ENCODE measurements at places on chromosomes 7 and 10. TPM values are rescaled to one million over a fixed set of nuclear protein-coding genes. Genes with fewer than 3 reads are reported as not detected.

PNLIPRP2 gene
- polyA plus RNA-seq = 92.8 TPM

GRCh38 chr7:130090745-130091532, 20.6 kb downstream of the KLHDC10 start:
- H3K4me1 ChIP-seq = peaks cover 2% of the 10 kb centered on the region
- no peak for DNase-seq
- H3K27me3 ChIP-seq = no peaks in the 10 kb centered on the region
- H3K4me3 ChIP-seq = no peak overlapping the region
- H3K36me3 ChIP-seq = peaks cover 6% of the 10 kb centered on the region

CYP3A4 gene
- polyA plus RNA-seq = 310 TPM

GRCh38 chr7:1137517-1138167, 22.4 kb downstream of the ZFAND2A start:
- no peaks in the 10 kb centered on the region for H3K27me3 ChIP-seq
- H3K27ac ChIP-seq = peak overlapping the region; percentile 82
- peak overlapping the region; percentile 95 for H3K4me3 ChIP-seq
- no peaks in the 10 kb centered on the region for H3K4me1 ChIP-seq
- no peak for DNase-seq
- H3K36me3 ChIP-seq = no peaks in the 10 kb centered on the region

- no peaks in the 10 kb centered on the region for H3K4me1 ChIP-seq
- H3K36me3 ChIP-seq = no peaks in the 10 kb centered on the region
- H3K27me3 ChIP-seq = no peaks in the 10 kb centered on the region
- H3K27ac ChIP-seq = no peak overlapping the region
- H3K4me3 ChIP-seq = no peak overlapping the region
These were observed 90.3 kb downstream of the CPEB3 start for GRCh38 chr10:92200564-92200963.

- peaks cover 40% of the 10 kb centered on the region for H3K36me3 ChIP-seq
- peak overlapping the region; percentile 30 for H3K27ac ChIP-seq
- DNase-seq = no peak
- H3K4me3 ChIP-seq = no peak overlapping the region
These were observed 10.0 kb downstream of the ZCCHC24 start for GRCh38 chr10:79435271-79436065.

GRCh38 chr10:62037166-62037831, 135.8 kb downstream of the ARID5B start:
- H3K27ac ChIP-seq = no peak overlapping the region
- no peaks in the 10 kb centered on the region for H3K27me3 ChIP-seq
- H3K36me3 ChIP-seq = no peaks in the 10 kb centered on the region
- peaks cover 38% of the 10 kb centered on the region for H3K4me1 ChIP-seq
- no peak for DNase-seq

DNA sequence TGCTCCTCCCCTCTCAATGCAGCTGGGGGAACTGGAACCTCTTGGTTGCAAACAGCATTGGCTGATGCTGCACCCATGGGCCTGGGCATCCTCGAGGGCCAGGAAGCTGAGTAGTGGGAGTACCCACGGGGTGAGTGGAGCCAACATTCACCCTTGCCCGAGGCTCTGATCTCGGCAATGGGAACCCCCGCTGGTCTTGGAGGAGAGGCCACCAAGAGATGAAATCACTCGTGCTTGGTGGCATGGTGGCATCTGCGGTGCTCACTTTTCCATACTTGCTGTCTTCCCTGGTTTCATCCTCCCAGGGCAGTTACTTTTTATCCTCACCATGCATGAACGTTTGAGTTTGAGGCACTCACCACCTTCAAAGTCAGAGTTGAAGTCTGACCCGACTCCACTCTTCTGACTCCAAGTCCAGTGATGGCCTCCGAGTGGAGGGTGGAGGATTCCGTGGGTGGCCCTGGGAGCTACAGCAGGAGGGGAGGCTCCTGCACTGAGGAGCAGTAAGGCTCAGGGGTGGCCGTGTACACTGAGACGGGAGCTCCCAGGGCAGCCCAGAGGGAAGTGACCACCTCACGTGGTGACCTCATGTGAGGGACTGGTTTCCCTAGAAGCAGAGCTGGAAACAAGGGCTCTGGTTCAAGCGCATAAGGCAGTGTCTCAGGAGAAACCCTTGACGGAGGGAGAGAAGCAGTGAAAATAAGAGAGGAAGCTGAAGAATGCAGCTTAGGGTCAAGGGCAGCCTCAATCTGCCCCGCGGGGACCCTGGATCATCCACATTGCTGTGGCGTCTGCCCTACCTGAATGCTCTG, 349.1 kb downstream of the TCERG1L start:
- no peak overlapping the region for H3K4me3 ChIP-seq
- no peaks in the 10 kb centered on the region for H3K27me3 ChIP-seq
- no peaks in the 10 kb centered on the region for H3K36me3 ChIP-seq
- DNase-seq = no peak

GRCh38 chr7:81672872-81673271, 97.0 kb downstream of the HGF start:
- no peak for DNase-seq
- H3K36me3 ChIP-seq = no peaks in the 10 kb centered on the region
- H3K4me3 ChIP-seq = no peak overlapping the region
- no peak overlapping the region for H3K27ac ChIP-seq

SIRT1 gene
- 8.9 TPM for polyA plus RNA-seq

- DNase-seq = no peak
- H3K4me3 ChIP-seq = no peak overlapping the region
- H3K36me3 ChIP-seq = no peaks in the 10 kb centered on the region
- no peaks in the 10 kb centered on the region for H3K27me3 ChIP-seq
These were observed 18.8 kb downstream of the NEBL start for GRCh38 chr10:20877986-20878983.

STAG3 gene
- 9.6 TPM for polyA plus RNA-seq

KIF11 gene
- 12.7 TPM for polyA plus RNA-seq

BAIAP2L1 gene
- polyA plus RNA-seq = 23.8 TPM

GDF2 gene
- not detected for polyA plus RNA-seq

DNA sequence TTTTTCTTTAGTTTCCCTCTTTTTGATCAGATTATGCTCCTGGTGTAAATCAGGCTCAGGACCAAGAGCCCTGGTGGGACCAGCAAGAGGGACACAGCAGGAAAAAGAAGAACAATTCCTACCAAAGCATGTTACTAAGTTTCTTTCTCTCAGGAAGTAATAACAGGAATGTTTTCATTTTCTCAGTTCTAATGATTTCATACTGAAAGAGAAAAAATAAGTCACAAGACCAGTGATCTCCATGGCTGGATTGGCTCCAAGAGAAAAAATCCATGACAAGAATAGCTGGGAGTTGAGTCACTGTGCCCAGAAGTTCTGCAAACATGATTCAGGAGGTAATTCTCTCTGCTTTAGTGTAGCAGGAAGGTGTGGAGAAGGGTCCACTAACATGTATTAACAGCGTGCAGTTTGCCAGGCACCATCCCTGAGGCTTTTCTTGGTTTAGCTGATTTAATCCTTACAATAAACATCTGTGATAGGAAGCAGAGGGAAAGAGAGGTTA, 23.8 kb upstream of the IFIT2 start:
- no peak overlapping the region for H3K4me3 ChIP-seq
- peak overlapping the region; percentile 83 for H3K27ac ChIP-seq
- peak; percentile 77 for DNase-seq
- H3K36me3 ChIP-seq = no peaks in the 10 kb centered on the region

PHF14 gene
- 24.6 TPM for polyA plus RNA-seq

GRCh38 chr10:100728928-100729861, 16.2 kb upstream of the PAX2 start:
- H3K4me3 ChIP-seq = no peak overlapping the region
- DNase-seq = peak; percentile 4
- peaks cover 95% of the 10 kb centered on the region for H3K27me3 ChIP-seq
- H3K4me1 ChIP-seq = peaks cover 3% of the 10 kb centered on the region

DNA sequence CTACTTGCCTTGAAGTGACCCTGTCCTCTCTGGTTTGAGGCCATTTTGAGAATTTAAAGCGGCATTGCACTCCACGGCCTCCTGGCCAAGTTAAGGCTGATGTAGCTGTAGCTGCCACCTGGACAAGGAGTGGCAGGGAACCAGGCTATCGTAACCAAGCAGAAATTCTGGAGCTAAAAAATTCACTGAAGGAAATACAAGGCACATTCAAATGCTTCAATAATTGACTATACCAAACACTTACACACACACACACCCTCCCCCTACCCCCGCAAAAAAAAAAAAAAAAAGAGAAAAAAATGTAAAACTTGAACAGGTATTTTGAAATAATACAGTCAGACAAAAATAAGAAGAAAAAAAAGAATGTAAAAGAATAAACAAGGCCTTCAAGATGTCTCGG, 409.0 kb upstream of the SEMA3A start:
- no peaks in the 10 kb centered on the region for H3K27me3 ChIP-seq
- no peaks in the 10 kb centered on the region for H3K36me3 ChIP-seq
- H3K4me1 ChIP-seq = no peaks in the 10 kb centered on the region

DNA sequence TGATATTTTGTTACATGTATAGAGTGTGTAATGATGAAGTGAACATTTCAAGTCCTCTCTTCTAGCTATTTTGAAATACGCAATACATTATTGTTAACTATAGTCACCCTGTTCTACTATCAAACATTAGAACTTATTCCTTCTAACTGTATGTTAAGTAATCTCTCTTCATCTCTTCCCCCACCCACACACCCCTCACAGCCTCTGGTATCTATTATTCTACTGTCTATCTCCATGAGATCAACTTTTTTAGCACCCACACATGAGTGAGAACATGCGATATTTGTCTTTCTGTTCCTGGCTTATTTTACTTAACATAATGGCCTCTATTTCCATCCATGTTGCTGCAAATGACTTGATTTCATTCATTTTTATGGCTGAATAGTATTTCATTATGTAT, 57.7 kb upstream of the EGR2 start:
- H3K27ac ChIP-seq = no peak overlapping the region
- no peaks in the 10 kb centered on the region for H3K4me1 ChIP-seq
- no peaks in the 10 kb centered on the region for H3K27me3 ChIP-seq
- no peak overlapping the region for H3K4me3 ChIP-seq
- DNase-seq = no peak

GRCh38 chr10:64486149-64486548, 964.9 kb downstream of the REEP3 start:
- no peak overlapping the region for H3K27ac ChIP-seq
- no peak for DNase-seq
- no peaks in the 10 kb centered on the region for H3K4me1 ChIP-seq
- no peaks in the 10 kb centered on the region for H3K27me3 ChIP-seq

GRCh38 chr7:19754521-19755116, 18.8 kb downstream of the TMEM196 start:
- H3K36me3 ChIP-seq = no peaks in the 10 kb centered on the region
- H3K4me1 ChIP-seq = no peaks in the 10 kb centered on the region
- no peaks in the 10 kb centered on the region for H3K27me3 ChIP-seq
- DNase-seq = peak; percentile 66
